Kidney (tissue), 22 donors: ENCODE measurements at places on chromosomes 7 and 10. TPM values are rescaled to one million over a fixed set of nuclear protein-coding genes. Genes with fewer than 3 reads are reported as not detected.

Gene WNT8B
- polyA plus RNA-seq: 0.60 TPM

Gene CTTNBP2
- polyA plus RNA-seq: 3.8 TPM

Gene MRPL32
- 101 TPM for polyA plus RNA-seq

Gene SEPHS1
- polyA plus RNA-seq: 48.8 TPM

Gene C10orf67
- polyA plus RNA-seq: 1.1 TPM

Gene FKBP6
- polyA plus RNA-seq: not detected

Gene SFXN3
- polyA plus RNA-seq: 23.3 TPM

Gene NEBL
- polyA plus RNA-seq: 13.8 TPM

Gene TUBB8
- polyA plus RNA-seq: not detected

Gene SPACDR
- not detected for polyA plus RNA-seq

Gene TCF7L2
- polyA plus RNA-seq: 6.5 TPM

DNA sequence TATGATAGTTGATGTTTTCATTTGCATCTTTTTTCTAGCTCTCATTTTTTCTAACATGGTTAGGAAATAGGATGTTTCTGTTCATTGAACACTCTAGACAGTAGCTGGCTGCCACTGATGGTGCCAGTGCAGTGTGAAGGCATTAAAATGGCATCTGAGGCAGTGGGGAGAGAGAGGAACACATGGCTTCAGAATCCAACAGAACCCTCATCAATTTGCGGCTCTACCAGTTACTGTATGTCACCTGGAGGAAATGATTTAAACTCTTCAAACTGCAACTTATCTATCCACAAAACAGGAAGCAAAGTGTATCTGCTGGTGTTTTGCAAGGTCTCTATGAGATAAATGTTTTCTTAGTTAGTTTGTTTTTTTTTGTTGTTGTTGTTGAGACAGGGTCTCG, 305.2 kb upstream of the PRKCQ start:
- no peak for DNase-seq

DNA sequence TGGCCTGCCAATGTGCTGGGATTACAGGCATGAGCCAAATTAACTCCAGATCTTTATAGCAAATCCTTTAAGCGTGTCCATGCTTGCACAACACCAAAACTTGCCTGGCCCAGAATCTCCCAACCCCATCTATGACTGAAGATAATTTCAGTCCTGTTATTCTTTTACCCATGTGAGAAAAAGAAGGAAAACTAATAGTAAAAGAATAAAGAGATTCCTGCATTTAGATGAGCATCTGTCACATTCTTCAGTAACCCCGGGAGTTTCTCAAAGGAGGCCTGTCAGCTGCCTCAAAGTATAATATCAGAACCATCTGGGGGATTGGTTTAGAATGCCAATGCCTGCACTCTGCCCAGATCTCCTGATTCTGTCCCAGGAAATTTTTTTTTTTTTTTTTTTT, 158.1 kb upstream of the KMT2E start:
- DNase-seq: no peak

- no peak for DNase-seq
Measured at GRCh38 chr7:118777308-118777707, 552.8 kb downstream of the ANKRD7 start.

GRCh38 chr10:103512591-103513379, 19.3 kb downstream of the NEURL1 start:
- DNase-seq: peak; percentile 33

DNA sequence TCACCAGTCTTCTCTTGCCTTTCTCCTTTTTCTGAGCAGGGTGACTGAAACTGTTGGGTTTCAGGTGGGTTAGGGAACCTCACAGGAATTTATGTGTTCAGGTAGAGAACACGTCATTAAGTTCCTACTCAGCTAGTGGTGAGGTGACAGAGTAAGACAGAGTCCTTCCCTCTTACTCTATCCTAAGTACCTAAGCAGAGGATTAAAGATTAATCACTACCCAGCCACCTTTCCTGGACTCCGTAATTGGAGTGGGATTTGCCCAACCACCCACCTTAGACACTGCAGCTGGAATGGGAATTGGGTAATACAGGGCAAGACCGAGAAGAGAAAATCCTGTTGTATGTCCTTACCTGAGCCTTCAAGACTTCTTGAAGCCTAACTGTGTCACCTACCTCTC, 158.1 kb downstream of the LRRC4 start:
- DNase-seq: no peak

- DNase-seq: no peak
Measured at GRCh38 chr10:25912866-25913265, 21.2 kb upstream of the MYO3A start.

- no peak for DNase-seq
Measured at GRCh38 chr7:47576866-47577306, 5.0 kb downstream of the TNS3 start.

- no peak for DNase-seq
Measured at GRCh38 chr7:18191341-18191740, 163.7 kb upstream of the PRPS1L1 start.

- DNase-seq: no peak
Measured at GRCh38 chr10:78504181-78504580, 470.5 kb downstream of the RPS24 start.

DNA sequence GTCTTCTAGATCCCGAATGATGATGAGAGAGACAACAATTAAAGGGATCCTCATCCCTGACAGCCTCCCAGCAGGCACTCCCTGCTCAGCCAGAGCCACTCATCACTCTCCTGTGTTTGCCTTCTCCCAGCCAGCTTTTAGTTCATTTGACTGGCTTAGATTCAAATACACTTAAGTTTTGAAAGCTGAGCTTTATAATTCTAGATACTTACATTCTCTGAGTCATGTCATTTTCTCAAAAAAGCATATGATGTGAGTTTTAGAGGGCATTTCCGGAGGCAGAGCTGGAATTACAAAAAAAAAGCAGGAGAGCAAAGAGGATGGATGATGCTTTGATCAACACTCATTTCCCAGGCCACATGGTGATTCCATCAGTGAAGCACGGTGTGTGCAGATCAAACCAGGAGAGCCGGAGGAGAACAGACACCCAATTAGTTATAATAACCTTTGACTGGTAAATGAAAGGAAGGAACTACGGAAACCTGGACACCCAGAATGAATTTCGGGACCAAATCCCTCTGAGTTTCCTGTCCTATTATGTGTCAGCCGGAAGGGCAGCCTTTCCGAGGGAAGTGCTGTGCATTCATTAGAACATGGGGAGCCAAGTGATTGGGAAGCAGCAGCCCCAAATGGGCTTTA, 81.5 kb upstream of the HPS1 start:
- DNase-seq: no peak

GRCh38 chr10:84607044-84607443, 278.7 kb downstream of the CCSER2 start:
- no peak for DNase-seq

DNA sequence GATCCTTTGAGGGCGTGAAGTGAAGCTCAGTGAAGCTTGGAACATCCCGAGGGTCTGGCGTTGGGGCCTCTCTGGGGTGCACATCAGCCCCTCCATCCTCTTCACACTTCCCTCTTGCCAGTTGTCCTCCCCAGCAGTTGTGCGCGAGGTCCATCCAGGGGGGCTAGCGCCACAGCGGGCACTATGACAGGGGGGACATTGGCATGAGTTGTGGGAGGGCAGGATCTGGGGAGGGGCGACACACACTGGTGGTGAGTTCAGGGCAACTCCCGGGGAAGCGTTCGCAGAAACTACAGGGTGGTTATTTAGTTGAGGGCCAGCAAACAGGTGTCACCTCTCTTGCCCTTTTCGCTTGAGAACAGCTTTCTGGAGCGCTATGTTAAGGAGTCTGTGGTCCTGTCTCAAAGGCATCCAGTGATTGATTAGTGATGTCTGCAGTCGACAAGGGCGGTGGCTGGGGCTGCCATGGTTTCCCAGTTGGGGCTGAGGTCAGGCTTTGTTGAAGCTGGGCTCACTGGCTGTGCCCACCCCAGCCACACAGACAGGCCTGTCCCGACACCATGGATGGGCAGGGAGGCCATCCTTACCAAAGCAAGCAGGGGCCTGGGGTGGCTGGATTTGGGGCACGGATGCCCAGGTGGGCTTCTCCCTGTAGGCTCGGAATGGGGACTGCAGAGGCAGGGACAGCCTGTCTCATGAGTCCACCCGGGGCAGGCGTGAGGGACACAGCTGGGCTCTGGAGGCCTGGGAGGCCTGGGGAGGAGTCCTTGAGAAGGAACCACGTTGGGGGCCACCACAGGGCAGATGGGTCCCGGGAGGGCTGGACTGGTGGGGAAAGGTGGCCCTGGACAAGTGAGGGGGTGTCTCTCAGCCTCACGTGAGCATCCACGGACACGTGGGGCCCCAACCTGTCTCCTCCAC, 59.4 kb downstream of the UNCX start:
- DNase-seq: no peak

- DNase-seq: no peak
Measured at GRCh38 chr7:73391396-73391795, 42.2 kb upstream of the FZD9 start.

DNA sequence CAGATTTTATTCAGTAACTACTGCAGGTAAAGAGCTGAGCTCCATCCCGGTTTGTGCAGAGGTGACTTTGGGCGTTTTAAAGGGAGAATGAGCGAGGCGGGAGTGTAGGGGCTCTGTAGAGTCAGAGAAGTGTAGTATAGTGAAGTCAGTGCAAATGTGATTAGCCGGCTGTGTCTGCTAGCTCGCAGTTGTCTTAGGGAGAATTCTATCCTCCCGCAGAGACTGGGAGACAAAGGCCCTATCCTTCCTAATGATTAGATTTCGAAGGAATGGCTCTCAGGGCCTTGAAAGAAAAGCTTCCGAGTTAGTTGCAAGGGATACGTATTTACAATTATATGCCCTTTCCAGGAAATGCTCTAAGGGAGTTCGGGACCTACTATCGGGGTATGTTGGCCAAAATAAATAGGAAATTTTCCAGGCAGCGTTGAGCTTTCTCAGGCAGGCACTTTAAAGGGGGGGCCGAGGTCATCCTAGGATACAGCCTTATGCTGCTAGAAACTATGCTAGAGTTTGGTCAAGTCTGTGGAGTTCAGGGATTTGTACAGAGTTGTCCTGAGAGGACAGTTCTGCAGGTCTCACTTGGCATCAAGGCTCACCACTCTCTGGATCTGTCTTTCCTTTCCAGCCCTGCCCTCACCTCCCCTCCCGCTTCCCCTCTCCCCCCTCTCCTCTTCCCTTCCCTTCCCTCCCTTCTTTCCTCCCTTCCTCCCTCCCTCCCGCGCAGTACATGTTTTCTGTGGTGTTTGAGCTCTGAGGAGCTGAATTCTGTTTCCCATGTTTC, 825 bp downstream of the MRPL32 start:
- peak; percentile 57 for DNase-seq
